ENCODE measurements at places on chromosomes 7 and 10. TPM values are rescaled to one million over a fixed set of nuclear protein-coding genes. Genes with fewer than 3 reads are reported as not detected.

ETV1 gene
- total RNA-seq = 5.6 TPM

CPED1 gene
- 2.3 TPM for total RNA-seq

- DNase-seq = no peak
Measured at GRCh38 chr10:116157485-116157884, 115.5 kb downstream of the GFRA1 start.

DNA sequence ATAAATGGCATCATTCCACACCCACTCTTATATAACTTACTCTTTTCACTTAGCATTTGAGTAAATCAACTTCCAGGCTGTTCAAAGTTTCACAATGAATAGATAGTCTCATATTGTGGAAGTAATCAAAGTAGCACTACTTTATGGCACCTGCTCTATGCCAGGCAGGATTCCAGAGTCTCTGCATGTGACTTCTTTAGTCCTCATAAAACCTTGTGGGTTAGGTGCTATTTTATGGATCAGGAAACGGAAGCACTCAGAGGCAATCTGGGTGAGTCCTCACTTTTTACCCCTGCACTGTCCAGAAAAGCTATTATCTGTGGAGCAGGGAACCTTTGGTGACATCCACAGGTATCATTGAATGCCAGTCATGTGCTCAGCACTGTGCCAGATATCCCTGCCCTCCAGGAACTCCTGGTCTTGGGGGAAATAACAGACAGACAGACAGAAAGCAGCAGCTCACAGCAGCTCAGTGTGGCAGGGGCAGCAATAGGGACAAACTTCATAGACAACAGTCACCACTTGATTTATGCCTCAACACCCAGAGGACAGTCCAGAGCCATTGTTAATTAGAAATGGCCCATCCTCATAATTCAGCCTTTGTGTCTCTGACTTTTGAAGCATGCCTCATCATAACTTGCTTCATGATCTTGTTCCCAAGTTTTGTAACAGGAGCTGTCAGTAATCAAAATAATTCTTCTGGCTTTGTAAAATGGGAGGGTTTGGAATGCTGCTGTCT is 160.6 kb downstream of the SEC23IP start:
- DNase-seq = no peak

DNA sequence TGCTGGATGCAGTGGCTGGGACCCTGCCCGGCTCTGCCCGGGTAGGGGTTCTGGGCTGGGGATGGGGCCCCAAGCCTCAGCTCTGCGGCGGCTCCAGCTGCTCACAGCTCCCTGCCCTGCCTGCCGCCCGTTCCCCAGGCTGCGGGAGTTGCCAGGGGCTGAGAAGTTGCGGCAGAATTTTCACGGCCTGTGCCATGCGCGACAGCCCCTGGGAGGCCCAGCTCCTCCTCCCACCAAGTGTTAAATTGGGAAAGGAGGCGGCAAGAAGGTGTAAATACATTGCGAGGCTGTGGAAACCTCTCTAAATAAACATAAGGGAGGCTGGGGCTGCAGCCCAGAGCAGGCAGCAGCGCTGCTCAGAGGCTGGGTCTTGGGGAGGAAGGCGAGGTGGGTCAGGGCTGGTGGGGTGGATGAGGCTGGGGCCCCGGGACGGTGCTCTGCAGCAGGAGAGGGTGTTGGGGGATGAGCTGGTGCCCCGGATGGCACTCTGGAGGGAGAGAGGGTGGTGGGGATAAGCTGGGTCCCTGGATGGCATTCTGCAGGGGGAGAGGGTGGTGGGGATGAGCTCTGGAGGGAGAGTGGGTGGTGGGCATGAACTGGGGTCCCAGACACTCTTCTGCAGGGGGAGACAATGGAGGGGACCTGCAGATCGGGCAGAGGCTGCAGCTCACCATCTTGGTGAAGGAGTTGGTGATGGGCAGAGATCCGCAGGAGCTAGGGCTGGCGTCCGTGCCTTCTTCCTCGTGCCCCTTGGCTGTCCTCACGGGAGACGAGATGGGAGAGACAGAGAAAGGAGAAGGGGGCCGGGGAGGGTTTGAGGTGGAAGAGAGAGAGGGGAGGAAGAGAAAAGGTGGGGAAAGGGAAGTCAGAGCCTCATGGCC is 85.5 kb upstream of the GNA12 start:
- DNase-seq = no peak

DNA sequence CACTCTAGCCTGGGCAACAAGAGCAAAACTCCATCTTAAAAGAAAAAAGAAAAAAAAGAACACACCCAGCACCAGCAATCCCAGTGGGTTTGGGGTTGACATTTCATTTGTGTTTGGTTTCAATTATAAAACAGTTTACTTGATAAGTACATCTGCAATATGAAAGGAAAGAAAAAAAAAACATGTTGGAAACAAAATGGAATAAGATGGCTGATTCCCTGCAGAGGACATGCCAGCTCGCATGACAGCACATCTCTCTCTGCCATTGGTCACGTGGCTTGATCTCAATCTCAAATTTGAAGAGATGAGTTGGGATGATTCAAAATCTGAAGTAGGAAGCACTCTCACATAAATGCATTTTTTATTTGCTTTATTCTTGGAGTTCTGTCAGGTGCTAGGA is 28.0 kb downstream of the MYOF start:
- no peak for DNase-seq

DOCK4 gene
- total RNA-seq = 155 TPM

SGPL1 gene
- 15.0 TPM for total RNA-seq

TAS2R41 gene
- not detected for total RNA-seq

CFTR gene
- not detected for total RNA-seq

Data from dermis blood vessel endothelial cell (primary cell).